ENCODE measurements at places on chromosomes 5 and 9.

- DNase-seq, result no peak
Observed at GRCh38 chr9:114603248-114603647, 7.8 kb upstream of the TMEM268 start.

GRCh38 chr9:34500623-34501267 is 22.0 kb downstream of the ENHO start:
- peak; percentile 60 for DNase-seq

DNA sequence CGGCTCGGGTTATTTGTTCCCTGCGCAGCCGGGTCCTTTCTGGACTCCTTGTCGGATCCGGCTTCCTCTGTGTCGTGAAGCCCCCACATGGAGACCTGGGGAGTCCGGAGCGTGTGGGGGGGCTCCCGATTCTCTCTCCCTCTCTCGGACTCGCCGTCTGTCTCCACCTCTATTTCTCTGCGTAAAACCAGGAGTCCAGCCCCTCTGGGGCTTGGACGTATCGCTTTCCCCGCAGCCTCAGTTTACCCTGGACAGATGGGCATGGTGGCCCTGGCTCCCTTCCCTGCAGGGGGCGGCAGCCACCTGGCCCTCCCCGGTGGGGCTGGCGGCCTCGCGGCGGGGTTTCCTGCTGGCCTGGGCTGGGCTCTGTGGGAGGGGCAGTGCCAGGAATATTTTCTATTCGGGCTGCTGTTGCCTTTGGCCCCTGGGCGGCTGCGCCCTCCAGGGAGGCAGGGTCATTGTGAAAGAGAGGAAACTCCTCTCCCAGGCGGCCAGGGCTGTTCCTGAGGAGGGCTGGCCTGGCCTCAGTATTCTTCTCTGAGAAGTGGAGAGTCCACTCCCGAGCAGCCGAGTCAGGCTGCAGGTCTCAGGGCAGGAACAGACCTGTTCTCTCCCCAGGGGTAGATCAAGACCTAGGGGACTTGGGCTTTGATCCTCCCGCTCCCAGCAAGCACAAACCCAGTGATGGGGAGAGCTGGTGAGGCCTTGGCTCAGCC is 665 bp downstream of the ASS1 start:
- DNase-seq, result peak; percentile 74

DNA sequence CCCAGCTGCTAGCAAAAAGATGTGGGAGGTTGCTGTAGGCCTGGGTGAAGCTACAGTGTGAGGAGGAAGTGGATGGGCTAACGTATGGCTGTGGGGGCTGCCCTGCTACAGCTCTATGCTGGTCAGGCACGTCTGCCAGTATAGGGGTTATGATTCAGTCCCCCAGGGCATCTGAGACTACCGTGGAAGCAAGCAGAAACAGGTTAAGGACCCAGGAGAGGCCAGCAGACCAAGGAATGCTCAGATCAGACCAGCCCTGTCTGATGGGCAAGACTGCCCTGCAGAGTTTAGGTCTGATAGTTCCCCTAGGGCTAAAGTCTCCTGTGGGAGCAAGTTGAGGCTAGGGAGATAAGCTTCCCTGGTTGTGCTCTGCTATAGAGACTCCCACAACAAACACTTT is 416.1 kb upstream of the CTNND2 start:
- DNase-seq, result no peak

- no peak for DNase-seq
Observed at GRCh38 chr9:7974335-7974960, 174.9 kb upstream of the DMAC1 start.

DNA sequence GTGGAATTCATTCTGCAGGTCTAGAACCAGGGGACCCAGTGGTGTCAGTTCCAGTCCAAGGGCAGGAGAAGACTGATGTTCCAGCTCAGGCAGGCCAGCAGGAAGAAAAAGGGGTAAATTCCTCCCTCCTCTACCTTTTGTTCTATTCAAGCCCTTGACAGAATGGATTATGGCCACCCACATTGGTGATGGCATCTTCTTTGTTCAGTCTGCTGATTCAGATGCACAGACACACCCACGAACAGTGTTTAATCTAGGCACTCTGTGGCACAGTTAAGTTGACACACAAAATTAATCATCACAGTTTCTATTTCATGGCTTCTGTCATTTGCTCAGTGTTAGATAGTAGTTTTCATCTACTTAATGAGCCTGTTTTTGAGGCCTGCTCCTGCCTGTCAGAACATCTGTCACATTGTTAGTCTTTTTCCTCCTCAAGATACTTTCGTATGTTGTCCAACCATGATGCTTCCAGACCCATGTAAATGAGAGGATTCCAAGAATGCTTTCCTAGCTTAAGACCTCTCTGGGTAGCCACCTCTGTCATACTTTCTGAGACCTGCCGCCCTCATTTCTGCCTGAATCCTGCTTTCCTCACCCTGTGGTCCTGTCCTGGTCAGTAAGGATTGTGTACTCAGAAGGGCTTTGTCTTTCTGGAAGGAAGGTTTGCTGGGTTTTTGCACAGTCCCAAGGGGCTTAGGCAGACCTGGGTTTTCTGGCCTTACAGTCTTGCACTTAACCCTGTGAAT is 72.5 kb downstream of the SPIN1 start:
- DNase-seq, result peak; percentile 59

Measured in mesendoderm (in vitro differentiated cells).